ENCODE measurements at places on chromosomes 2 and 18. TPM values are rescaled to one million over a fixed set of nuclear protein-coding genes. Genes with fewer than 3 reads are reported as not detected.

Gene ALLC
- not detected for total RNA-seq

Gene TLX2
- not detected for total RNA-seq

Gene C1GALT1C1L
- 0.29 TPM for total RNA-seq

Gene TRIM43
- total RNA-seq: not detected

Gene RAB27B
- total RNA-seq: 0.39 TPM

Gene RAB6D
- total RNA-seq: not detected

Gene SPC25
- 0.93 TPM for total RNA-seq

Gene PKP4
- total RNA-seq: 53.3 TPM

Gene GPAT2
- 4.8 TPM for total RNA-seq

Gene COLEC12
- 46.1 TPM for total RNA-seq

Gene WNT6
- total RNA-seq: 2.1 TPM
